ENCODE measurements at places on chromosomes 4 and X.

- no peak for DNase-seq
Measured at GRCh38 chrX:29952016-29952415, 263.3 kb upstream of the MAGEB2 start.

DNA sequence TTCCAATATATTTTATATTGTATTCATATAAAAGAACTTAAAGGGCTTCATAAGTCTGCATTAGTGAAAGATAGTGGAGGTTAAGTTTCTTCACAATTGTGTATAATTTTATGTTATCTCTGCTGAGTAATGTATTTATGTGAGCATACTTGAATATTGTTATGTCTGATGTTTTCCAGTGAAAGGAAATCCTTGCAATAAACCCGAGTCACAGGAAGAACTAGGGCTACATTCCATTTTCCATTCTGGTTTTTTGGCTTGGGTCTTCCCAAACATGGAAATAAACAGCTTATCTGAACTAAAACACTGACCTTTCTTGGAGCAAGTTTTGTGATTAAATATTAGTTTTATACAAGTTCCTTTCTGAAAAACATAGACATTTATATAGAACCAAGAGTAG is 231.3 kb upstream of the GPRIN3 start:
- no peak for DNase-seq

DNA sequence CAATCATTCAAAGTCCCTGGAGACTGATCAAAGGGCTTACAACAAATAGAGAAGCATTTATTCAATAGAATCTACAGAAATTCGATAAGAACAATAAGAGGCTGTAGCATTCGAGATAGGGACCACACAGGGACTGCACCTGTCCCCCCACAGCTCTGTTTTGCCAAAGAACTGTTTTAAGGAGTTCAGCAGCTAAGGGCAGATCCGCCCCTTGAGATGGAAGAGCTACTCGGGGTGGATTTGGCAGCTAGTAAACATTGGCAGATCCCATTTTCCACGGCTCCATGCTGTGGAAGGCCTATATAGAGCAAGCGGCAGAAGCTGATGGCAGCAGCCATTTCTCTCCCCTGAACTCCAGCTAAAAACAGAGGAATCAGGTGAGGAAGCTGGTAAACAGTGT is 75.7 kb downstream of the GPR82 start:
- no peak for DNase-seq

DNA sequence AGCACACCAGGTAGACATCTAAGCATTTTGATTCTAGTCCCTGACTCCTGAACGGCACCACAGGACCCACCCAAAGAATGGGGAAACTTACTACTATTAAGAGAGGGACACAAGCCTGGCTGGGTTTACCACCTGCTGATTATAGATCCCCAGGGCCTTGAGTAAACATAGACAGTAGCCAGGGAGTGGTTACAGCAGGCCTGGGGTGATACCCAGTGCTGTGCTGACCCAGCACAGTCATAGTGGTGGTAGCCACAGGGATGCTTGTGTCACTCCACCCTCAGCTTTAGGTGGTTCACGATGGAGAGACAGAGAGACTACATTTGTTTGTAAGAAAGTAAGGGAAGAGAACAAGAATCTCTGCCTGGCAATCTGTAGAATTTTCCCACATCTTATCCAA is 11.7 kb downstream of the CYSLTR1 start:
- no peak for DNase-seq

DNA sequence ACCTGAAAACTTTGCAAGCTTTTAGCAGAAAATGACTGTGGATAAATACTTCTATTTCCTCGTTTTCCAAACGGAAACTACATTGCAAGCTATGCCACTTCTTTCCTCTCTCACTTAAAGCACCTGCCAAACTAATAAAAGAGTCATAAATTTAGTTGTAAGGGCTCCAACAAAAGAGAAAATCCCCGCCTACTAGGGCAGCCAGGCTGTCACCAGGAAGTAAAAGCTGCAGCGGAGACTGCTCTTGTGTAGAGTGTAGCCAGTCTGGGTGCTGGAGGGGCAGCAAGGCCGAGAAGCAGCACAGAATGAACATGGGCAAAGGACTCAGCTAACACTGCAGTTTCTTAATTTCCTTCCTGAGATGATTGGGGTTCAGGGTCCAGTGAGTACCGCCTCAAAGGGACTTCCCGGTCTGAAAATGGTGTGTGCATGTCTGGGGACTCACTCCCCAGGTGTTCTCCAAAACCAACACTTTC is 89.3 kb upstream of the MAML3 start:
- DNase-seq: no peak
